ENCODE measurements at places on chromosomes 5 and 9.

- DNase-seq, result no peak
Observed at GRCh38 chr9:115590011-115590410, 472.1 kb upstream of the TNC start.

DNA sequence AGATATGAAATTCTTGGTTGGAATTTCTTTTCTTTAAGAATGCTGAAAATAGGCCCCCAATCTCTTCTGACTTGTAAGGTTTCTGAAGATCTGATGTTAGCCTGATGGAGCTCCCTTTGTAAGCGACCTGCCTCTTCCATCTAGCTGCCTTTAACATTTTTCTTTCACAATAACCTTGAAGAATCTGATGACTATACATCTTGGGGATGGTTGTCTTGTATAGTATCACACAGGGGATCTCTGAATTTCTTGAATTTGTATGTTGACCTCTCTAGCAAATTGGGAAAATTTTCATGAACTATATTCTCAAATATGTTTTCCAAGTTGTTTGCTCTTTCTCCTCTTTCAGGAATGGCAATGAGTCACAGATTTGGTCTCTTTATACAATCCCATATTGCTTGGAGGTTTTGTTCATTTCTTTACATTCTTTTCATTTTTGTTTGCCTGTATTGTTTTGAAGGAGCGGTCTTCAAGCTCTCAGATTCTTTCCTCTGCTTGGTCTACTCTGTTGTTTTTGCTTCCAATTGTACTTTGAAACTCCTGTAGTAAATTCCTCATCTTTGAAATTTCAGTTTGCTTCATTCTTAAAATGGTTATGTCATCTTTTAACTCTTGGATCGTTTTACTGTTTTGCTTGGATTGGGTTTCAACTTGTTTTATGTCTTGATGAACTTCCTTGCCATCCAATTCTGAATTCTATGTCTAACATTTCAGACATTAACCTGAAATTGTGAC lies 245.2 kb upstream of the TARS1 start:
- DNase-seq, result no peak

DNA sequence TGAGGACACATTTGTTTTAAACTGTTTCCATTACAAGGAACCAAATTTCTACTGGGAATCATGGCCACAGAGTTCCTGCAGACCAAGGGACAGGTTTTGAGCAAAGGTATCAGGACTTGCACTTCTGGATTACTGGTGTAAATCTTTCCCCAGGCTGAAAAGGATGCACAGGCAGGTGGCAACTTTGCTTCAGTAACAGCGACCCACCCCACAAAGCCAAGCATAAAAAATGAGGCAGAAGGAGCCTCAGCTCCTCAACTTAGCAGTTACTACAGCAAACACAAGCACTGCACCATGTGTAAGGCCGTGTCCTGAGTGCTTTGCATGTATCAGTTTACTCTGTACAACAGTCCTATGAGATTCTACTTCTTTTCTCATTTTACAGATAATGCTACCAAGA lies 251.9 kb downstream of the EBF1 start:
- no peak for DNase-seq

DNA sequence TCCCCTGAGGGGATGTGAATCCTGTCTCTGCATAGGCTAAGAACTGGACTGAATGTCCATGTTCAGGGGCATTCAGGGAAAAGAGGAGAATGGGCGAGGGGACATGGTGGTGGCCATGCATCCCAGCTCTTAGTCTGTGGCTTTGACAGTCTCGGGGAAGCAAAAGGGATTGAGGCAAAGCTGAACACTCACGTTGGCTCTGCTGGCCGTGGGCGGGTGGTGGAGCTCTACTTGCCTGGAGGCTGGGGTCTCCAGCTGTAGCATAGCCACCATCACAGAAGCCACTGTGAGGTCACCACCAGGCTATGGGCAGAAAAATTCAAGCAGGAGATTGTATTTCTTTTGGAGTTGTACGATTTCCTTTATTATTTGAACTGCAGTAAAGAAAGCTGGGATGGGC lies 4.1 kb downstream of the GARIN3 start:
- DNase-seq, result no peak

- no peak for DNase-seq
Observed at GRCh38 chr5:115355767-115356381, 59.4 kb upstream of the CCDC112 start.

DNA sequence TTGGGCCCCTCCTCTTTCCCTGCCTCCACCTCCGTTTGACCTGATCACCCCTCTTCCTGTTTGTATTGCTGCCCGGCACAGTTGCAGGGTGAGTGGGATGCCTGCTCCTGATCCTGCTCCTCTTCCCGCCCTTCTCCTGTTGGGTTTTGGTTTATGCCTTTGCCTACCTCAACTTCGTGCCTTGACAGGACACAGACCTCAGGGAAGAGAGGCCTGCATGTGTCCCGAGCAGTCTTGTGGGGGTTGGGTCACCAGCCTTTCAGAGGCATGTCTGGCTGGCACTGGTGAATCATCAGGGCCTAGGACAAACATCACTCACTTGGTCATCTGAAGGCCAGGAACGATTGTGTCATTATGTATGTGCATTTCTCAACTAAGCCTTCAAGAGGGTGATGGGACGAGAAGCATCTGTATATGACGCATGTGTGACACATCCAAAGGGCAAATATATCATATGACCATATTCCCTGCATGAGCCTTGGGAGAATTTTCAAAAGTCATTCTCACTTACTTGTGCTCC lies 56.9 kb downstream of the NPR3 start:
- DNase-seq, result peak; percentile 63

DNA sequence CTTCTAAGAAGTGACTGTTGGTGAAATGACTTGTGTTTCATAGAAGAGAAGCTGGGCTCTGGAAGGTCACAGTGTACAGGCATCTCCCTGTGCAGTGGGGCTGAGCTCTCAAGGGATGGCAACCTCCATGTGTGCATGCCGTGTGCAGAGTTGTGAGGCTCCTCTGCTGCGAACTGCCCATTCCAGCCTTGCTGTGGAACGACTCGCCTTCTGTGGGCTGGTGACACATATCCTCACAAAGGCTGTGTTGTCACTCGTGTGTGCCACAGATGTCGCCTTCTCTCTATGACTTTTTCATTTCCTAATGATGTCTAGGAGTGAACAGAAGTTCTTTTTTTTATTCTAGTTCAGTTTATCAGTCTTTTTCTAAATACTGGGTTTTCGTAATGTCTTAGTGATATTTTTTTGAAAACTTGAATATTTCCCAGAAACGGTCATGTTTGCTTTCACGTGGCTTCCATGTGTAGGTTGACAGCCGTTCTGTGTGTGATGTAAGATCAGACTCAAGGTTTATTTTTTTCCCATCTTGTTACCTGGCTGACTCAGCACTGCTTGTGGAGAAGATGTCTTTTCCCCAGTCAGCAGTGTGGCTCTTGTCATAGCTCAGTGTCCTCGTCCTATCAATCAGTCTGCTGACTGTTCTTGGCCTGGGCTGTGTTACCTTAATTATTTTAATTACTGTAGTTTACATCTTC lies 57.3 kb upstream of the CACNA1B start:
- peak; percentile 50 for DNase-seq

- no peak for DNase-seq
Observed at GRCh38 chr5:38925154-38925925, 79.5 kb downstream of the OSMR start.

- no peak for DNase-seq
Observed at GRCh38 chr9:89886281-89886700, 281.5 kb downstream of the GADD45G start.

DNA sequence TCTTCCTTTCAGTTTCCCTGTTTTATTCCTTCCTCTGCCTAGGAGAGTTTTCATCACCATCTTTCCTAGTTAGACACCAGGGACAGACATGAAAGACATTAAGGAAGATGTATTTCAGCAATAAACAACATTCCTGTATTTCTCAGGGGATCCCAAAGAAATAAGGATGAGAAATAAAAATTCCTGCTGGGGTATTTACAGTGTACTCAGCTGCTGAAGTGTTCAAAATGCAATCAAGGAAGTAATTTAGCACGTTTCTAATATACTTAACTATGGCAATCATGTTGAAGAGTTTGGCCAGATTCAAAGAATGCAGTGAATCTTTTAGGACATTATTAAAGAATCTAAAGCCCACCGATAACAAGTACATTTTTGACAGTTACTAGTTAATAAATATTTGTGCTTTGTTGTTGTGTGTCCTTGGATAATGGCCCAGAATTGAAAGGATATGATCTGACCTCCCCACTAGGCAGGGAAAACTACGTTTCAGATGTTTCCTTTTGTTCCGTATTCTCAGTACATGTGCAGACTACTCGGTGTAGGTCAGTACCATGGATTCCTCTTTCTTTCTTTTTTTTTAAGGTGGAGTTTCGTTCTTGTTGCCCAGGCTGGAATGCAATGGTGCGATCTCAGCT lies 46.8 kb downstream of the INIP start:
- DNase-seq, result no peak

DNA sequence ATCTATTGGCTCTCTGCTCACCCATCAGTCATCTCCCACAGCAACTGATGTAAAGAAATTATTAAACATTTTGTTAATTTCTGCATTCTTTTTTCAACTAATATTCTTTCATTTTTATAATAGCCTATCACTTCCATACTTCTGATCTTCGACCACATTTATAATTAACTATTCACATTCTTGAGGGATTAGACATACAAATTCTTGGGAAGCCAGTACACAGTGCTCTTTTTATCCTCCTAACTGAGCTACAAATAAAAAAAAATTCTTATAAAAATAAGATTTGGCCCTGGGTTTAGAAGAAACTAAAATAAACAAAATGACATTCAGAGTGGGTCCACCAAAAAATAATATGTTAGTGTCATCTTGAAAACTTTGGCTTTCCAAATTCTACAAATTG lies 103.7 kb upstream of the ITGA1 start:
- no peak for DNase-seq

DNA sequence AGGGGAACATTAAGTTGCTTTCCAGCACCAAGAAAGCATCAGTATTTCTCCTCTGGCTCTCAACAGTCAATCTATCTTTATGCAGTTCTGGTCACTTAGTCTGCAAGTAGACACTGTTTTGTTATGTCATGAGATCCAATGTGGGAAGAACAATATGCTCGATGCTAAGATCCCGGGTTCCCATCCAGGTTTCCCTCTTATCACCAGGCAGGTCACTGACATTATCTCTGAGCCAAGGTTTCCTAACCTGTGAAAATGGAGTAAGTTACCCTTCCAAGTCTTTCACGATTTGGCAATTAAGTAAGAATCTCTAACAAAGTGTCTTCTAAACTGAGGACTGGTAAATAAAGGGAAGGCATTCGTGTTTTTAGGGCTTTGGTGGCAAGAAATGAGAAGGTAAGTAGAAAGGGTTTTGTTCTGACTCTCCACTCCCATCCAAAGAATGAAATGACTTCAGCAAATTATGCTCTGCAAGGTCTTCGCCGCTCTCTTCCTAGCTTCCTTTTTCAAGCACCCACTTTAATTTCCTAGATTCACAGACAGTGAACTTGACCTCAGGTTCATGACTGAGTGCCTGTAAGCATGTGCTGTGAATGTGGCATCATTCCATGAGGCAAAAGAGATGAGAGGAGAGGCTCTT lies 86.4 kb downstream of the DCP2 start:
- DNase-seq, result no peak

DNA sequence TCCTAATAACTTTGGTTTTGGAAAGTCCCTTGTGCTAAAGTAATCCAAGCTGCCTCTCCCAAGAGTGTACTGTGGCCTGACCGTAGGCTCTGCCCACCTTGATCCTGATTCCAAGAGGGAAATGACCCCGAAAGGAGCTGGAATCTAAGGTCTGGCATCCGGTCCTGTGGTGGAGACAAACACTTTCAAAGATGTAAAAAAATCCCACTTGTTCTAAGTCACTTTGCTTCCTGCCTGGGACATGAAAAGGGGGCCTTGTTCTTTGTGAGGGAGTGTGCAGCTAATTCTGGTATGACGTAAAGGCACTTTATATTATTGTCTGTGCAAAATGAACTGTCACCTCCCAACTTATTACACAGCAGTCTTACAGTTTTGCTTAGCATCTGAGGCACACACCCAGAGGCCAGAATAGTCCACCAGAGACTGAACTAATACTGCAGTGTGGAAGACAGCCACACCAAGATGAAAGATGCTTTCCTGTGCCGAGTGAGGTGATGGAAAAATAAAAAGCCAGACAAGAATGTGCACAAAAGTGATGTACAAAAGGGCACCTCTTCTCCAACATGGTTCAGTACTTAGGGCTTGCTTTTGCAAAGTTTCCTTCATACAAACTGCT lies 128.7 kb downstream of the SLC12A2 start:
- DNase-seq, result no peak

DNA sequence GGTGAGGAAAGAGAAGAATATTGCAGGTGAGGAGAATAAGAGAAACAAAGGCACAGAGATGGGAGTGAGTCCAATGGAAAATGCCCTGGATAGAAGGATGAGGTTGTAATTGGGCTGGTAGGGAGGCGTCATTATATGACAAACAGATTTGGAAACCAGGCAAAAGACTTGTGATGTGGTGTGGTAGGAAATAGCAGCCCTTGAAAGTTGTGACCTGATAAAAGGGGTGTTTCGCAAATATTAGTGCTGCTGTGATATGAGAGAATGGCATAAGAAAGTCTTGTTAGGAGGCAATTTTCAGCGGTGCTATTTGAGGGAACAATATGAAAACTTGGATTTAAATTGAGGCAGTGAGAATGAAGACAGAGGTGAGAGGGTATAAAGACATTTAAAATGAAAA lies 217.5 kb upstream of the ACTBL2 start:
- DNase-seq, result no peak

DNA sequence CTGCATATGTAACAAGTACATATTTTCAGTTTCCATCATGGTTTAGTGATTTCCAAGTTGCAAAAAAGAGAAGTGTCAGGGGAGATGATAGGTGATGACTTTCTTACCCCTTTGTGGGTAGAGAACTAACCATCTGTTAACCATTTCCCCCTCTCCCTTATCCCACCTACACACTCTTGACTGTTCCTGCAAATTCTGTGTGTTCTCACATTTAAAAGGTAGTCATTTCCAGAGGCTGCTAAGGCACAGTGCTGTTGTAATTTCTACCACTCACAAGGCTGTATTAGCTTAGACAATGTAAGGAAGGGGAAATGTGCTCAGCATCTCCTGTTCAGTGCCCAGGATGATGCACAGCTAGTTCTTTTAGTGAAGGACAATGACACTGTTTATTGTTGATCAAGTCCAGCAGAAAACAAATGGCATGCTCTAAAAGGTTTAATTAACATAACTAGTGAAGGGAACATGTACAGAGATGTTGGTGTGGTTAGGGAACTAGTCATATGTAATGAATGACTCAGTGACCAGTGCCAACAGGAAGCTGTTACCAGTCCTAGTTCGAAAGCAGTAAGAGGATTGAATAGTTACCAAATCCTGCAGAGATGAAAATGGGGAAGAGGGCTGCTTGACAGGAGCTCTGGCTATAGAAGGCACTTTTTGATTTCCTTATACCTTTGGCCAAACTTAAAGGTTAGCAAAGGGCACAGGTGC lies 165.1 kb downstream of the PLK2 start:
- peak; percentile 63 for DNase-seq

DNA sequence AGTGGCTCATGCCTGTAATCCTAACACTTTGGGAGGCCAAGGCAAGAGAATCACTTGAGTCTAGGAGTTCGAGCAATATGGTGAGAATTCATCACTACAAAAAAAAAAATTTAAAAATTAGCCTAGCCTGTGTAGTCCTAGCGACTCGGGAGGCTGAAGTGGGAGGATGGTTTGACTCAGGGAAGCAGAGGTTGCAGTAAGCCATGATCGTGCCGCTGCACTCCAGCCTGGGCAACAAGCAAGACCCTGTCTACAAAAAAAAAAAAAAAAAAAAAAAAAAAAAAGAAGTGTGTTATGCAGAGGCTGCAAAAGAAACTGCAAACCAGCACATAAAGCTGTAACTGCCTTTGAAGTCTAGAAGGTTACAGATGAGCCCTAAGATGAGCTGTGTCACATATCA lies 116.9 kb upstream of the SLC1A3 start:
- no peak for DNase-seq
